ENCODE measurements at places on chromosomes 13 and 19.

DNA sequence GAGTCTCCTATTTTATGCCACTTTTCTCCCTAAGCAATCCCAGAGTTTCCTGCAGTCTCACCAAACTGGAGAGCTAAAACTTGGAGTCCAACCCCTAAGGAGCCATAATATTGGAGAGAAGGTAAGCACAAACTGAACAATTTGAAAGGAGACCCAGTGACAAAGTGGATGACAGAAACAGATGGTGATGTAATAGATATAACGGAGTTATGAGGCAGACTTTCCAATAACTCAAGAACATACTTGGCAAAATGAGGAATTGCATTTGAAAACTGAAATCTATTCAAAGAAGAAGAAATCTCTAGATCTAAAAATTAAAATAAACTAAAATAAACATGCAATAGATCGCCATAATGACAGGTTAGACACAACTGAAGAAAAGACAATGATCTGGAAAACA is 200.9 kb upstream of the MIR17HG start:
- no peak for DNase-seq

GRCh38 chr13:99909836-99910619 is 61.5 kb downstream of the ZIC5 start:
- DNase-seq: no peak

GRCh38 chr19:13726323-13726722 is 38.0 kb upstream of the MRI1 start:
- no peak for DNase-seq

- no peak for DNase-seq
These were observed 924.5 kb upstream of the PRR20A start for GRCh38 chr13:56216221-56216620.

- DNase-seq: no peak
These were observed 43.8 kb downstream of the CARS2 start for GRCh38 chr13:110662091-110662490.

DNA sequence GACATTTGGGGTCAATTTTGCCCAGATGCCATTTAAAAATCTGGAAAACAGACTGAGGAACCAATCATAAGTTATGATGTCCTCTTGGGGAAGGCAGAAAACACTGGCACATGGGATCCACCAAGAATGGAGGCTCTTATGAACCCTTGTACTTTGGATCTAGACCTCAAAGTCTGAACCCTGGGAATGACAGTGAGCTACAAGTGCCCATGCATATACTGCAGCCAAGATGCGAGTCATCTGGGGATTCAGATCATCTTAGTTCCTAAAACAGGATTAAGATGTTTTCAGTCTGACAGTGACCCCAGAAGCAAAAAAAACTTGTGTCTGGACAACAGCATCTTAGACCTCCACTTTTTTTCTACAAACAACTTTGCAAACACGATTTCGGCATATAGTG is 100.2 kb upstream of the SIAH3 start:
- DNase-seq: no peak

- DNase-seq: no peak
These were observed 103.0 kb downstream of the KL start for GRCh38 chr13:33119022-33119781.

GRCh38 chr19:54376610-54377285 is 12.0 kb upstream of the LAIR1 start:
- DNase-seq: no peak

DNA sequence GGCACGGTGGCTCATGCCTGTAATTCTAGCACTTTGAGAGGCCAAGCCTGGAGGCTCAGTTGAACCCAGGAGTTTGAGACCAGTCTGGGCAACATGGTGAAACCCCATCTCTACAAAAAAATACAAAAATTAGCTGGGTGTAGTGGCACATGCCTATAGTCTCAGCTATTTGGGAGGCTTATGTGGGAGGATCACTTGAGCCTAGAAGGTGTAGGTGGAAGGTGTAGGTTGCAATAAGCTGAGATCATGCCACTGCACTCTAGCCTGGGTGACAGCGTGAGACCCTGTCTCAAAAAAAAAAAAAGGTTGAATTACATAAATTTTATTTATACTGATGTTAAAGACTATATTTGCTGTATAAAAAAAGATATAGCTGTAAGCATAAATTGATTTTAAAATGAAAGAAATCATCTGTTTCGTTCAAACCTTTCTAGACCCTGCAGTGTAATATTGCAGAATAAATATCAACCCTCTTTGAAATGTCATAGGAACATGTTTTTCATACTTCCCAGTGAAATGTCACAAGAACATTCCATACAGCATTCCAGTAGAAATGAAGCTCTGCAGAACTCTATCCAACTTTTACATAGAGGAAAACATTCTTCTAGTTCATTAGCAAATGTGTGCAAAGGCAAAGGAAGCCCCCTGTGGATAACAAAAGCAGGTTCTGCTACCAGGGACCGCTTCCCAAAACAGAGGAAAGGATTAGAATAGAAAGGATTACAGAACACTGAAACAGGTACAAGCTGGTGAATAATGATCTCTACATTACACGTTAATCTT is 76.0 kb downstream of the CAB39L start:
- no peak for DNase-seq

GRCh38 chr13:112213467-112214255 is 146.7 kb downstream of the SOX1 start:
- no peak for DNase-seq

- DNase-seq: no peak
These were observed 8.1 kb downstream of the URAD start for GRCh38 chr13:27980280-27980998.

DNA sequence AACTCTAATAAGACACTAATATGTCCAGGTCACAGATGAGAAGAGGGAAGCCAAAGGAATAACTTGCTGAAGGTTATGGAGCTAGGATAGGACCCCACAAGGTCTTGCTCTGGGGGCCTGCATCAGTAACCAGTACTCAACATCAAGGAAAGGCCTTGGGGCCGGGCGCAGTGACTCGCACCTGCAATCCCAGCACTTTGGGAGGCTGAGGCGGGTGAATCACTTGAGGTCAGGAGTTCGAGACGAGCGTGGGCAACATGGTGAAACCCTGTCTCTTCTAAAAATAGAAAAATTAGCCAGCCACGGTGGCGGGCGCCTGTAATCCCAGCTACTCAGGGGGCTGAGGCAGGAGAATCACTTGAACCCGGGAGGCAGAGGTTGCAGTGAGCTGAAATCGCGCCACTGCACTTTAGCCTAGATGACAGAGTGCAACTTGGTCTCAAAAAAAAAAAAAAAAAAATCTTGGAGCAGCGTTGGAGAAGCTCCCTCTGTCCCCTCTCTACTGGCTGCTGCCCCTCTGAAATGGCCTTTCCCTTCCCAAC is 1.8 kb downstream of the LONP1 start:
- no peak for DNase-seq

DNA sequence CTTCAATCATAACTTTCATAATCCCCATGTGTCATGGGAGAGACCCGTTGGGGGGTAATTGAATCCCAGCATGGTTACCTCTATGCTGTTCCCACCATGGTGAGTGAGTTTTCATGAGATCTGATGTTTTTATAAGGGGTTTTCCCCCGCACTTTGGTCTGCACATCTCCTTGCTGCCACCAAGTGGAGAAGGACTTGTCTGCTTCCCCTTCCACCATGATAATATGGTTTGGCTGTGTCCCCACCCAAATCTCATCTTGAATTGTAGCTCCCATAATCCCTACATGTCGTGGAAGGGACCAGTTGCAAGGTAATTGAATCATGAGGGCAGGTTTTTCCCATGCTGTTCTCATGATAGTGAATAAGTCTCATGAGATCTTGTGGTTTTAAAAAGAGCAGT is 524.9 kb downstream of the SLITRK5 start:
- no peak for DNase-seq

DNA sequence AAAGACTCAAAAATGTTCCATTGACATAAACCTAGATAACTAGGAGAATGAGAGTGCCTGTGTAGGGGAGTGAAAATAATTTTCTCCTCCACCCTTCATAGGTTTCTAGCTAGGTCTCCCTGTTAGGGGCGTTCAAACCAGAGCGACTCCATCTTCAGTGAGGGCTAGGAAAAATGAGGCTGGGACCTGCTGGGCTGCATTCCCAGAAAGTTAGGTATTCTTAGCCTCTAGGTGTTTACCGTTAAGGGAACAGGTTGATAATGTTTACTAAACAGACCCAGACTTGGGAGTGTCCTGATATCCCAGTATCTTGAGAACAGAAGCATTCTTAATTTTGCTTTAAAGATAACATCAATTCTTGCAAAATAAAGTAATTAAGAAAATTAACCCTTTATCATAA is 20.1 kb downstream of the PABPC3 start:
- no peak for DNase-seq

All from hepatic stellate cell (primary cell).